Activated T-cell treated with anti-CD3 and anti-CD28 coated beads for 24 hours (primary cell): ENCODE measurements at places on chromosomes 2 and 18.

DNA sequence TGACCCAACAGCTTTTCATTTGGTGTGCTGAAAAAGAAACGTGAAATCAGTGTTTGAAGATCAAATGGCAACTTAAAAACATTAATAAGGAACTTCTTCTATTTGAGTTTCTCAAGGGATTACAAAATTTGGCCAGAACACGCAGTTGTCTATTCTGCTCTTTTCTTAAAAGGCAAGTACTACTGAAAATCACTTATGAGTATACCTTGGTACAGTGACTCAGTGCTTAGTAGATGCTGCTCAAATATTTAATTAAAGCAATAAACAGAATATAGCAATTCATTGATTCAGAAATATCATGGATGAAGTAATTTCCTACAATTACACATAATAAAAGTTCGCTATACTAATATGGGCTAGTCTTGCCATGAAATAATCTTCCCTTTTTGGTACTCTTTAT, 38.2 kb upstream of the MCM6 start:
- no peak for DNase-seq

DNA sequence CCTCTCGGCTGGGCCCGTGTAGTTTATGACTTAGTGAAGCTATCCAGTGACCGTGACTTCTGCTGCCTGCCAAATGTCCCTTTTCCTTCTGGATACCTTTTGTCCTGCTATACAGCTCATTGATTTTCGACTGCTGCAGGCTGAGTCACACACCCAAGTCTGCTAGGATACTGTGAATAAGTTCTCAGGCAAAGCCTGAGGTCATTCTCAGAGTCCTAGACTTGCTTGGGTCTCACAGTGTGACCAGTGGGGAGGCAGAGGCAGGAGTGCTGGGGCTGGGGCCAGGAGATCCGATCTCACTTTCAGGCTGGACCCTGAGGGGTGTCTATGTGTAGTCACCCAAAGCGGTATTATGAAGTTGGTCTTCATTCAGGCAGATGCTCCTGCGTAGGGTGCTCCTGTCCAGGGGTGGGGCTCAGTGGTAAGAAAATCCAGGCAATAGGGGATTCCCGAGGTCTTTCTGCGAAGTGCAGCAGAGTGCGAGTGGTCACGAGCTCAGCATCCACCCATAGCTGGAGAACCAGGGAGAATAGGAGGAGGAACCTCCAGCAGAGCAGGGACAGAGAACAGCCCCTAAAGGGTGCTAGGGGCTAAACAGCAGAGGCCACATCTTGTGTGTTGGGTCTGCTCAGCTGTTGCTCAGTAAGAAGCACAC, 268.6 kb upstream of the NCKAP5 start:
- no peak for DNase-seq

DNA sequence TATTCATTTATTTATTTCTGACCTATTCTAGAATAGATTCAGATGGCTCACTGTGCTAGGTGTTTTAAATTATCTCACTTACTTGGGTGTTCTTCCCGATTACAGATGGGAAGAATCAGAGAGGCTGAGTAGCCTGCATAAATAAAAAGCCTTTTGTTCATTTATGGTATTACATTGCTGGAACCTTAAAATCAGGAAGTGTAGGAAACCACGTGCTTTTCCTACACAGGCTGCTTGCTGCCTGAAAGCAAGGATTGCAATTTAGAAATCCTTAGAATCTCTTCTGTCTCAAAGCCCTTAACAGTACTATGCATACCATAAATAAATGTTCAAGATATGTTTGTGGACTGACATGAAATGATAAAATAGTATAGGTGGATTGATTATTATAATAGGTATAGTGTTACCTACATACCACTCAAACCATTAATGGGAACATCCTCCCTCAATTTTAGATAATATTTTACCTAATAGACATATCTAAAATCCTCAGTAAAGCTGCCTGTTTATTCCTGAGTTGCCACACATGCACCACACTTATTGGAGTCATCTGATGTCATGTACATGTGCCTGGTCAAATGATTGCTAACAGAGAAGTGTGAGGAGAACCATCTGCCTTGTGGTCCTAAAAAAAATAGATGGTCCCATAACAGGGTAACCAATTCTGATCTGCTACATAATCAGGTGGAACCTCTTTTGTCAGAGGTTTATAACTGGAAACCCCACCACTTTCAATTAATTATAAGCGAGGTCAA, 73.5 kb upstream of the C2orf15 start:
- no peak for DNase-seq

- peak; percentile 30 for DNase-seq
Measured at GRCh38 chr2:190563109-190563508, 28.6 kb upstream of the NEMP2 start.

DNA sequence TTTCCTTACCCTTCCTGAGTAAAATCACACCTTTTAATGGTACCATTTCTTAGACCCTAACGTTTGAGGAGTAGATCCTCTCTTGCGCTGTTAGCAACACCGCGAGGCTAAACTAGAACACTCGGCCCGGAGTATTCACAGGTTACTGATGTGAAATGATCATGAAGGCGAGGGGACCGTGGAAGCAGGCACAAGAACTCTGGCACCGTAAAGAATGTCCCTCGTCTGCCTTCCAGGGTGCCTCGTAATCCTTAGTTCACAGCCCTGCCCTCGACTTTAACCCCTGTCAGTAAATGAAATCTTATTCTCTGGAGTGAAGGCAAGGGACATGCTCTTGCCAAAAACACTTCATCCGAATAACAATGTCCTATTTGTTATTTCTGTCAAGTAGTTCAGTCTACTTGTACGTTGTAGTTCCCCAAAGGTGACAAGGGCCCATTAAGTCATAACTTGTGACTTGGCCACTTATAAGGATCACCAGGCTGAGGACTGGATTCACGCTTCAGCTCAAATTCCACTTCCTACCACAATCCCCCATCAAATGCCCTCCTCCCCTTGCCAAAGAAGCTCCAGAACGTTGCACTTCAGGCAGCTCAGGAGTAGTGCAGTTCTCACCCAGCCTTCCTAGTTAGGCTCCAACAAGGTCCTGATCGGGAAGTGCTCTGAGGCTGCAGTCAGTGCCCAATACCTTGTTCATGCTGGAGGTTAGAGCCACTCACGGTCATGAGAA, 43.3 kb upstream of the ITM2C start:
- DNase-seq = no peak

DNA sequence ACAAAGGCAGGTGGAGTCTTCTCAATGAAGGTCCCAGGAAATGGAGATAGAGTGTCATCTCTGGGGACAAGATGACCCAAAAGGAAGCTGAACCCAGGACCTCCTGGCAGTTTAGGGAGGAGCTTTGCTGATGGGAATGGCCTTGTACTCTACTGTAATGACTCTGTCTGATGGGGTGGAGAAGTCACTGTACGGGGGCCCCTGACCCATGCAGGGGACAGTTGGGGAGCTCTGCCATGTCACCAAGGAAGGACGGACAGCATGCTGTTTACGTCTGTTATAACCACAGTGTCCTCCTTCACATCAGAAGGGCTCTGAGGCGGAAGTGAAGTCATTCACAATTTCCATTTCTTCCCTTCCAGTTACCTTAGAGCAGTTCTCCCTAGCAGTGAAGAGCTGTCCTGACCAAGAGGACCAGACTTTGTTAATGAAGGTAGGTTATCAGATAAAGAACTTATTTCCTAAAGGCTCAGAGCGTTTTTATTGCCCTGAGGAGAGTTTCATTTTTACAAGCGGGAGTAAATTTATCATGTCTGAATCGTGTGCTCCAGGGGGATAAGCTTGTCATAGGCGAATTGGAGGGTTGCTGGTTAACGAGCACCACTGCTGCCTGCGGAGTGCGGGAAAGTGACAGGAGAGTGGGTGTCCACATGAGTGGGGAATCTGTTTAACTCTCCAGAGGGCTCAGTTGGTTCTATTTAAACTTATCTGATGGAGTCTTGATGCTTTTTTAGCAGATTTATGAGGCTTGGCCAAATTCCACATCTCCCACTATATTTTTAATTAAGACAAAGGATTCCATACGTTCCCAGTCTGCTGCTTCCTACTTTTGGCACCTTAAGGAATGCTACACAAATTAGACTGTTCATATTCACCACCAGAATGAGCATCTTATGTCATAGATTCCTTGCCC, 71.6 kb upstream of the BCL2L11 start:
- no peak for DNase-seq

GRCh38 chr2:120300385-120300784, 45.6 kb upstream of the INHBB start:
- no peak for DNase-seq

DNA sequence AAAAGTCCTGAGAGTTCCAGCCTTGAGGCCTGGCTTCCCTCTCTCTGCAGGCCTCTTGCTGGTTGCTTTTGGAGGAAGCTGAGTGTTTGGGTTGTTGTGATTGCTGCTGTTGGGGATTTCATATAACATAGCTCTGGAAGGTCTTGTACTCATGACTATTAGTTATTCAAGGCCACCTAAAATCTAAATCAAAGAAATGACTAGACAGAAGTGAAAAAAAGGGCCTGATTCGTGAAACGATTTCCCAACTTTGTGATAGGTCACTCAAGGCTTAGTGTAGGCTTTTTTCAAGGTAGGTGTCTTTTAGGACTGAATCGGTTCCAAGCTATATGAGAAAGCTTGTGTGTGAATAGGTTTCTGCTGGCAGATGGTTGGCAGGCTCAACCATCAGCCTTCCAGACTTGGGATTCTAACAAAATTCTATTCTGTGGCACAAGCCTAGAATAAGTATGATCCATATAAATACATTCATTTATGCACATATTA, 164.4 kb downstream of the FMNL2 start:
- DNase-seq = no peak

- DNase-seq = no peak
Measured at GRCh38 chr2:10738192-10738591, 16.8 kb downstream of the ATP6V1C2 start.

DNA sequence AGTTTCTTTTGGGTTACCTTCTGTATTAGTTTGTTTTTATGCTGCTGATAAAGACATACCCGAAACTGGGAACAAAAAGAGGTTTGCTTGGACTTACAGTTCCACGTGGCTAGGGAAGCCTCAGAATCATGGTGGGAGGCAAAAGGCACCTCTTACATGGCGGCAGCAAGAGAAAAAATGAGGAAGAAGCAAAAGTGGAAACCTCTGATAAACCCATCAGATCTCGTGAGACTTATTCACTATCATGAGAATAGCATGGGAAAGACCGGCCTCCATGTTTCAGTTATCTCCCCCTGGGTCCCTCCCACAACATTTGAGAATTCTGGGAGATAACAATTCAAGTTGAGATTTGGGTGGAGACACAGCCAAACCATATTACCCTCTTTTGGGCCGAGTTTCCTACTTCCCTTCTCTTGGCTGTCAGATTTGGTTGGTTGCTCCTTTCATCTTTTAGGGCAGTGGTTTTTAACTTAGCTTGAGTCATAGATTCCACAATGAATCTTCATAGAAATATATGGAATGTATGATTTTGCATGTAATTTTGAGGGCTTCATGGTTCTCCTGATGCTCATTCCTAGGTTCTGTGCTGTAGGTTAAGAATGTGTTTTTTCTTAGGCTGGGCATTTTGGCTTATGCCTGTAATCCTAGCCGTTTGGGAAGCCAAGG, 44.2 kb downstream of the CEP192 start:
- DNase-seq = no peak

GRCh38 chr18:12005538-12006487, 24.5 kb downstream of the IMPA2 start:
- DNase-seq = no peak

DNA sequence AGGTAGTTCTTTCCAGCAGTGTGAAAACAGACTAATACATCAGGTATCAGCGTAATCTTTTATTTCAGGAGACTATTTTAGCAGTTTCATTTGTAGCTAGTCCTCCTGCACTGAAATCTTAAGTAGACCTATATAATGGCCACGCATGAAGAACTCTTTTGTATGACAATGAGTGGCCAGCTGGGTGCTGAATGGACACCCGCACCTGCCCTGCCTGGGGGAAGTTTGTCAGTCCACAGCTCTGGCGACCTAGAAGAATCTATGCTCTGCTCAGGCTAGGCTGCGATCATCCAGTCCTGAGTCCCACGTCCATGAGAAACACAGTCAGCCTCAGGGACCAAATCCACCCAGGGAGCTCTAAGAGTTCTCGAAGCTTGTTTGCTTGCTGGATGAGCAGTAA, 709.2 kb upstream of the ID2 start:
- no peak for DNase-seq

DNA sequence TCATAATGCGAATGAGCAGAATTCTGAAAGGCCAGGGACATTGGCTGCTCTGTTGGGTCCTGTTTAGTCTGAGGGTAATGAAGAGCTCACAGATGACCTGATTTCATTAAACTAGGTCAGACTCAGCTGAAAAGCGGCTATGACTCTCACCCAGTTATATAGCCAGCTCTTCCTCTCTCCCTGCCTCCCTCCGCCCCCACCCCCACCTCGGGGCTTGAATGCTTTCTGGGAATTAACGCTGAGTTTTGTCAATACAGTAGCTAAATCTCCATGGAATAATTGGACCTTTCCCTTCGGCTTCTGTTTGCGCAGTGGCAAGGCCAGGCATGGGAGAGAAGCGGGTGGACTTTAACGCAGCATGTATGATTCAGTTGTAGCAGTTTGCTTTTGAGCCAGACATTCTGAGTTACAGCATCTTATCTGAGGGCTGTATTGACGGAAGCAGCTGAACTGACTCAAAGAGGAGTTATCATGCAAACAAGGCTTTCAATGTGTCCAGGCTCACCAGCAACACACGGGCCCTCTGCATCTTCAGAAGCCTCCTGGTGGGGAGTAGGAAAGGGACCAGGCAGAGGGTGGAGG, 110.6 kb downstream of the MYCN start:
- DNase-seq = no peak

GRCh38 chr2:9179572-9180201, 26.9 kb upstream of the ASAP2 start:
- DNase-seq = no peak

DNA sequence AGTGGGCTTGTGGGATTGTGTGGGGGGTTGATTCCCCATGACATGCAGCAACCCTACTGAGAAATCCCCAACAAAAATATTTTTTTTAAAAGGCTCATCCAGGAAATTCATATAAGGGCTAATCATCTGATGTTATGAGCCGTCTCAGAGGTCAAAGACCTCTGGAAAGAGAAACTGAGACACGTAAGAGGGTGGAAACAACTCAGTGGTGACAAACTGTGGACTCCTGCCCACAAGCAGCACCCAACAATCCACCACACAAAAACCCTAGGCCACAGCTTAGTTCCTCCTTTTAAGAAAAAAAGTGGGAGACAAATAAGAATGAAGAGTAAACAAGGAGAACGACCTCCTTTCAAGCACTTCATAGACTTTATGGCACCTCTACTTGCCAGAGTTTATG, 1096.1 kb upstream of the NRXN1 start:
- DNase-seq = no peak
